Effector CD4-positive, alpha-beta T cell (primary cell): ENCODE measurements at places on chromosomes 1 and 21.

GRCh38 chr1:214698559-214698958 is 95.6 kb downstream of the CENPF start:
- no peak for DNase-seq

- no peak for DNase-seq
Observed at GRCh38 chr21:35796844-35797243, 263.5 kb downstream of the SETD4 start.

- no peak for DNase-seq
Observed at GRCh38 chr21:15224346-15225086, 159.7 kb upstream of the NRIP1 start.

DNA sequence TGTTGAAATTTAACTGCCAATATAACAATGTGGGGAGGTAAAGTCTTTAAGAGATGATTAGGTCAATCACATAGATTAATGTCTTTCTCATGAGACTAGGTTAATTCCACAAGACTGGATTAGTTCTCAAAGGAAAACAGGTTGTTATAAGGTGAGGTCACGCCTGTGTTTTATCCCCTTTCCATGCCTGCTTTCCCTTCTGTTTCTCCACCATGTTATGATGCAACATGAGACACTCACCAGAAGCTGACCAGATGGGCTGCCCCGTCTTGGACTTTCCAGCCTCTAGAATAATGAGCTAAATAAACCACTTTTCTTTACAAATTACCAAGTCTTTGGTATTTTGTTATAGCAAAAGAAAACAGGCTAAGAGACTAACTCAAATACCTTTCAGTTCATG is 70.8 kb downstream of the DDAH1 start:
- DNase-seq: no peak

DNA sequence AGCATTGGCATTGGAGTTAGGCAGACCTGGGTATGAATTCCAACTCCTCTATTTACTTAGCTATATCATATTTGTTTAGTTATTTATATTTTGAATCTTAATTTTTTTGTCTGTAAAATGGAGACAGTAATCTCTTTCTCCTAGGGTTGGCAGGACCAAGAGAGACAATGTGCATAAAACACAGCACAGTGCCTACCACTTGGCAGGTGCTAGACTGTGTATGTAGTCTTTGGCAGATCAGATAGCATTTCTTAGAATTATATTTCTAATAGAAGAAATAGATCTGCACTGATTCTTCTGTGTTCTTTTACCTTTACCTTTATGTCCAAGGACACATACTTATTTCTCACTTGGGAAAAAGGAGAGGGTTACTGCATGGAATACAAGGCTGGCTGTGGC is 177.2 kb downstream of the GIPC2 start:
- no peak for DNase-seq

DNA sequence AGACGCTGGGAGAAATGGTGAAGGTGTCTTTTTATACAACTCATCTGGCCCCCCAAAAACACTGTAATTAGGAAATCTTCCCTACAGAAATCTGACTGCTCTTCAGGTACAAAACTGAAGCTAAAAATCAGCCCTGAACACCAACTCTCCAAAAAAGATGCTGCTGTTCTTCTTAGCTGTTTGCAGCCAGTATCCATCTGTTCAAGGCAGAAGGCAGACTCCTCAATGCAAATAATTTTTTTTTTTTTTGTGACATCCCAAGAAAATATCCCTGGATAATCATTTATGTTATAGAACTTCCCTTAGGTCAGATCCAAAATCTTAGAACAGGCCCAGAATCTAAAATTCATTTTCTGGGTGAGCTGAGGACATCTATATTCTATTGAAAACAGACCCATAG is 36.5 kb downstream of the TRIT1 start:
- DNase-seq: no peak

DNA sequence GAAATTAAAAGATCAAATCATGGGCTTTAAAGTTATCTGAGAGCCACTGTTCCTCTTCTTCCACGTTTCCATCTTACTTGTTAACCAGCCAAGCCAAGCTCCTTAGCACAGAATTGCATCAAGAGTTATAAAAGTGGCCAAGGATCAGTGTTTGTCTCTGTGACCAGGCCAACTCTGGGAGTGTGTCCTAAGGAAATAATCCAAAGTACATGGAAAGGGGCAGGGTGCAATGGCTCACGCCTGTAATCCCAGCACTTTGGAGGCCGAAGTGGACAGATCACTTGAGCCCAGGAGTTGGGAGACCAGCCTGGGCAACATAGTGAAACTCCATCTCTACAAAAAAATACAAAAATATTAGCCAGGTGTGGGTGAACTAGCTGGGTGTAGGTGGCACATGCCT is 10.0 kb upstream of the MPZL1 start:
- no peak for DNase-seq

DNA sequence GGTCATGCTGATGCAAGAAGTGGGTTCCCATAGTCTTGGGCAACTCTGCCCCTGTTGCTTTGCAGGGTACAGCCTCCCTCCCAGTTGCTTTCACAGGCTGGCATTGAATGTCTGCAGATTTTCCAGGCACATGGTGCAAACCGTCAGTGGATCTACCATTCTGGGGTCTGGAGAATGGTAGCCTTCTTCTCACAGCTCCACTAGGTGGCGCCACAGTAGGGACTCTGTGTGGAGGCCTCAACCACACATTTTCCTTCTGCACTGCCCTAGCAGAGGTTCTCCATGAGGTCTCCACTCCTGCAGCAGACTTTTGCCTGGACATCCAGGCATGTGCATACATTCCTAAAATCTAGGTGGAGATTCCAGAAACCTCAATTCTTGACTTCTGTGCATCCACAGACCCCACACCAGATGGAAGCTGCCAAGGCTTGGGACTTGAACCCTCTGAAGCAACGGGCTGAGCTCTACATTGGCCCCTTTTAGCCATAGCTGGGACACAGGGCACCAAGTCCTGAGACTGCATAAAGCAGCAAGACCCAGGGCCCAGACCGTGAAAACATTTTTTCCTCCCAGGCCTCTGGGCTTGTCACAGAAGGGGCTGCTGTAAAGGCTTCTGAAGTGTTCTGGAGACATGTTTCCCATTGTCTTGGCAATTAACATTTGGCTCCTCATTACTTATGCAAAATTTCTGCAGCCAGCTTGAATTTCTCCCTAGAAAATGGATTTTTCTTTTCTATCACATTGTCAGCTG is 466.2 kb upstream of the PBX1 start:
- no peak for DNase-seq

DNA sequence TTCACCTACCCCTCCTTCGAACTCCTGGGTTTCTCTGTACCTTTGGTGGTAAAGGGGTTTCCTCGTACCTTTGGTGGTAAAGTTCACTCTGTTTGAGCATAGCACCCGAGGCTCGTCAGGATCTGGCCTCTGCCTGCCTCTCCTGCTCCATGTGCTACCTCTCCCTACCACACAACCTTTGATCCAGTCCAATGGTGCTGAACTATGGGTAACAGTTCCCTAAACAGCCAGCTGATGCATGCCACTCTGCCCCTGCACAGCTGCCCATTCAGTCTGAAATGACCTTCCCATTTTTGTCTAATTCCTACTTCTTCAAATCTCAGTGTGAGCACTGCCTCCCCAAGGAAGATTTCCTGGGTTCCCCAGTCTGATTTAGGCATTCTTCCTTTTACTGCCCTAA is 14.0 kb downstream of the OVAAL start:
- no peak for DNase-seq

DNA sequence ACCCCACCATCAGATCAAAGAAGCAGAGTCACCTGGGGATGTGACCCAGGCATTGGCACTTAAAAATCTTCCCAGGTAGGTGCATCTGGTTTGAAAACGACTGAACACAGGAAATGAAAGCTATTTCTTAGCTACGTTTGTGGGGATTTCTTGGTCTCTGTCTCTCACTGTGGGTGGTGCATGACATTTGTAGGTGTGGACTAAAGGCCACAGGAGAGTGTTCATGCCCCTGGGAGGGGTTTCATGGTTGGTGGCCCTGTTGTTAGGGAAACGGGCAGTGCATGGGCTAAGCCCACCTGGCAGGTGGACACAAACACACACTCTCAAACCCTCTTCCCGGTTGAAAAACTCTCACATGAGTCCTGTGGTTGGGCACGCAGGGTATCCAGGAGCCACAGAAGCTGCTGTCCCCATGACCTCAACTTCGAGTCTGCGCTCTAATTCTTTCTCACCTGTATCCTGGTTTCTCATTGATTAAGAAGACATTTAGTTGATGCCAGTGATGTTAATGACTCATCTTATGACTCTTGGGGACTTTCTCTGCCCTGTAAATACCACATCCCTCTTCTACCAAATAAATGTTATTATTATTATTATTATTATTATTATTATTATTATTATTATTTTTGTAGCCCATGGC is 119.4 kb downstream of the MRPS6 start:
- DNase-seq: no peak

- DNase-seq: no peak
Observed at GRCh38 chr1:230957580-230957989, 21.1 kb downstream of the TTC13 start.

DNA sequence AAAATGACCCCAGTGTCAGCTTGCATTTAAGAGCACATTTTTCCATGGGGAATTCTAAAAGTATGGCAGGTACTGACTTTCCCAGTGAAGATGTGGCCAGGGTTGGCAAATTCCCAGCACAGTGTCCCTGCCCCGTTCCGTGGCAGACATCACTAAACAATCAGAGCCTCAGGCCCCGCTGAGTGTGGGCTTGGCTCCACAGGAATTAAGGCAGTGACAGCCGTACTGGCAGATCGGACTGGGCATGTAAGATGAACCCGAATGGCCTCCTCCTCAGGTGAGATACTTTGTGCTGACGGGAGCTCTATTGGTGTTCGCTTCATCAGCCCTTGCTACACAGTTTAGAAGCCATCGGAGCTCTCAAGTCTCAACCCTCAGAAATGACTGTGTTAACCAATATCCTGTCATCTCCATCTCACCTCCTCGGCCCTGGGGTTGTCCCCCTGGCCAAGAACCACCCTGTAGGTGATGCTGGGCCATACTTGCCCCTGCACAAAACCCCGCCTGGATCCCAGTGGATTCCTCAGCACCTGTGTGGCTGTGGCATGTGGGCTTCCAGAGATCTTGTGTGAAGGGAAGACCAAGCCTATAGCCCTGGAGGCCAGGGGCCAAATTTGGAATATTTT is 29.0 kb upstream of the ABCG1 start:
- DNase-seq: no peak

GRCh38 chr1:226420328-226420727 is 12.4 kb upstream of the PARP1 start:
- no peak for DNase-seq

- DNase-seq: no peak
Observed at GRCh38 chr1:30687886-30688285, 35.5 kb downstream of the MATN1 start.

- no peak for DNase-seq
Observed at GRCh38 chr21:35940074-35940927, 120.0 kb downstream of the SETD4 start.

- no peak for DNase-seq
Observed at GRCh38 chr1:16980473-16981268, at the start of gene MFAP2. Gene MFAP2 (minus strand): TSS chr1:16980620. CDS start chr1:16978273, 2,347 bp downstream.

GRCh38 chr1:183776731-183777130 is 28.2 kb upstream of the RGL1 start:
- DNase-seq: no peak

DNA sequence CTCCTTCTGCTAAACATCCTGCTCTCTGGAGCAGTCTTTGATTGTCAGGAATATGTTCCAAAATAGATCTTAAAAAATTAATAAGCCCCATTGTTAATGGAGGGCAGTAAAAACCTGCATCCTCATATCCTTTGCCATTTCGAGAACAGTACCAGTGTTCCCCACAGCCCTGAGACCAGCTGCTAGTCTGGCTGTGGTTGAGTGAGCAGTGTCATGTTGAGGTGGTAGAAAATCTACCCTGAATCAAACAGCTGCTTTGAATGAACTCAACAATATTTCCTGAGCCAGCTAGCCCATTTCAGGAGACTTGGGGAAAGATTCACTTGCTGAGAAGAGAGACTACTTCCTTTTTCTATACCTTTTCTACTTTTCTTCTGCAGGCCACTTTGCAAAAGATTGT is 24.4 kb downstream of the FABP3 start:
- DNase-seq: no peak

DNA sequence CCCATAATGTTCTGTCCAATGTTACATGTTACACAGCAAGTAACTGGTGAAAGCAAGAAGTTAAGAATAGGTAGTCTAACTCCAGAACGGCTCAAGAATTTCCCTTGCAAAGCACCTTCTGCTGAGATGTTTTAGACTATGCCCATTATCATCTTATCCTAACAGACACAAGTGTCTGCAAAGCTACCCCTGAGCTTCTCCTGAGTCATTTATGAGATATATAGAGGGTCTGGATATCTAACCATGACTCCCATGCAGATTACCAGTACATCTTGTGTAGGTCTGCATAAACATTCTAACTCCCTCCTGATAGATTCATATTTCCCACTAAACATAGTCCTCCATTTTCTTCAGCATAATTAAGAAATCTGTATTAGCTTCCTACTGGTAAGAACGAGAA is 171.7 kb downstream of the COQ8A start:
- no peak for DNase-seq

- DNase-seq: peak; percentile 19
Observed at GRCh38 chr21:34630536-34631143, 15.7 kb upstream of the RCAN1 start.

- DNase-seq: peak; percentile 45
Observed at GRCh38 chr1:26838474-26839338, 12.2 kb downstream of the ZDHHC18 start.

- DNase-seq: peak; percentile 54
Observed at GRCh38 chr1:229514578-229515275, 6.6 kb upstream of the NUP133 start.

DNA sequence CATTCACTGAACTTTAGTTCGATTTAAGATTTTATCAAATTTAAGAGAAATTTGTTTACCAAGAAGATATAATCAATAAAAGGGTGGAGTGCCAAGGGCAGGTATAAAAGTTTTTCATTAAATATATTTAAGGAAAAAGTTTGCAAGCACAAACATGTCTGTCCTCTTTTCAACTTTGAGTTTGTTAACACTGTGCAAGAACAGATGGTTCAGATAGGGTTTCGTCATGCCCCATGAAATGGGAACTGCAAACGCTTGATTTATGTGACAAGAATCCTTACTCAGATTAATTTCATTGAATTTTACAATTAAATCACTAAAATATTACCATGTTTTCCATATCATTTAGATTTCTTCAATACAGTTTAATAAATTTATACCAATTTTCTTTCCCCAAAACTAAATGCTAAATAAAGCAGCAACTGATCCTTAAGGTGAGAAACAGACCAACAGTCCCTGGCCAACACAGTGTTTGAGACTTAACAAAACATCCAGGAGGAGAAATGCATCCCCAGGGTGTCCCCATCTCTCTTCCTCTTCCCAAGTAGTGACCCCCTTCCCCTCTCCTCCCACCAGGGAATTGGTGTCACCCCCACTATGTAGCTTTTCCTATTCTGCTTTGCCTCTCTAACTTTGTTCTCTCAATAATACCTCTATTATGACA is 292.9 kb downstream of the LTN1 start:
- no peak for DNase-seq
